ENCODE measurements at places on chromosomes 6 and 20. TPM values are rescaled to one million over a fixed set of nuclear protein-coding genes. Genes with fewer than 3 reads are reported as not detected.

DNA sequence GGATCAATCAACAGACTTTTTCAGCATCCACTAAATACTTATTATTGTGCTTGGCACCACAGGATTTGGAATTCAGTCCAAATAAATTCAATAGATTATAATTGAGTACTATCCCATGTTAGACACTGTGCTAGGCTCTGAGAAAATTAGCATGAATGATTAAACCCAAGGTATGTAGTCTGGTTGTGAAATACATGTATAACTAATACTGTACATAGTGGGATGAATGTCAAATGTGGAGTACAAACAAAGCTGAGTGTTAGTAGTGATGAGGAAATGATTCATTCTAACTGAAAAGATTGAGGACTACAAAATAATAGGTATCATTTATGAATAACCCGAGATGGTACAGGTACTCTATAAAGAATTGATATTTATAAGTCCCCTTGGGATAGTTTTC, 111.9 kb upstream of the FLRT3 start:
- H3K27ac ChIP-seq: no peak overlapping the region
- H3K27me3 ChIP-seq: no peaks in the 10 kb centered on the region
- H3K4me3 ChIP-seq: no peak overlapping the region
- no peaks in the 10 kb centered on the region for H3K36me3 ChIP-seq
- H3K4me1 ChIP-seq: no peaks in the 10 kb centered on the region

GRCh38 chr6:8839626-8840025, 404.3 kb upstream of the SLC35B3 start:
- no peak overlapping the region for H3K27ac ChIP-seq
- no peak overlapping the region for H3K4me3 ChIP-seq
- DNase-seq: no peak
- H3K27me3 ChIP-seq: no peaks in the 10 kb centered on the region
- H3K36me3 ChIP-seq: no peaks in the 10 kb centered on the region

DNA sequence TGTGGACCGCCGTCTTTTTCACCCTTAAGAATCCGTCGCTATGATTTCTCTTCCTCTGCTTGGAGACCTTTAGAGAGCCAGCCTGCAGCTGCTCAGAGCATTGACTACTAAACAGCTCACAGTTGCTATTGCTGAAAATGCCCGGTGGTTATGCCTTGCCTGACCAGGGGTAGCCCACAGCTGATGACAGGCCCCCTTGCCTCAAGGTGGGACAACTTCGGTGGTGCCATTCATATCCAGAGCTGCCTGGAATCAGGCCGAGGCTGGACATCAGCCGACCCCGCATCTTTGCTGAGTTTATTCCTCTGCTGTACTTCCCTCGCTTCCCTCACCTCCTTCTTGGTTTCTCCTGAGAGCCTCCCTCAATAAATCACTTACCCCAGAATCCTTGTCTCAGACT, 39.6 kb downstream of the OVOL2 start:
- no peaks in the 10 kb centered on the region for H3K4me1 ChIP-seq
- H3K27me3 ChIP-seq: no peaks in the 10 kb centered on the region
- no peak for DNase-seq
- no peak overlapping the region for H3K27ac ChIP-seq
- H3K4me3 ChIP-seq: no peak overlapping the region
- no peaks in the 10 kb centered on the region for H3K36me3 ChIP-seq

DNA sequence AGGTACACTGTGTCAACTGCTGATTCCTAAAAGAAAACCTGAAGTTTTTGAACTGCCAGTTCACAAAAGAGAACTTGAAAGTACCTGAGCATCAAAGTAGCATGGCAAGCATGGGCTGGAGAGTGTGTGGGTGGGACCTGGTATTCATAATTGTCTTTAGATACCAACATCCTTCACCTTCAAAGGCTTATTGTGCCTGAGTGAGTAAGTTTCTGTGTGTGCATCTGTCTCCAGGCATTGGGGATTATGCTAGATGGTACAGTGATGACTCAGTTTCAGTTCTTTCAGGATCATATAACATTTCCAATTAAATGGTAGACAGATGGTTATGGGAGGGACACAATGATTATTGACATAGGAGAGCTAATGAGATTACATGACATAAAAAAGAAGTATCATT, 238.5 kb downstream of the ZFAND3 start:
- H3K4me1 ChIP-seq: no peaks in the 10 kb centered on the region
- no peak overlapping the region for H3K4me3 ChIP-seq
- H3K27me3 ChIP-seq: no peaks in the 10 kb centered on the region
- no peak for DNase-seq

DNA sequence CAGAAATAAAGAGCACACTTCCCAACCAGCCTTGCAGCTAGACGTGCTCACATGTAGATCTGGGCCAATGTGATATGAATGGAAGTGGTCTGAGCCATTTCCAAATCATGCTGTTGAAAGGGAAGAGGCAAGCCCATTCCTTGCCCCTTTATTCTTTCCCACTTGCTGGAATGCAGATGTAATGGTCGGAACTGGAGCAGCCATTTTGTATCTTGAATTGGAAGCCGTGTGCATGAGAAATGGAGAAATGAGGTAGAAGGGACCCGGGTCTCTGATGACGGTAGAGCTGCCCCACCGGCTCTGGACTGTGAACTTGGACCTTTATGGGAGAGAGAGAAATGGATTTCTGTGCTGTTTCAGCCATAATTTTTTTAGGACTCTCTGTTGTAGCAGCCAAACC, 54.8 kb upstream of the STX16 start:
- no peak for DNase-seq
- no peaks in the 10 kb centered on the region for H3K36me3 ChIP-seq
- H3K27ac ChIP-seq: no peak overlapping the region
- H3K4me1 ChIP-seq: peaks cover 6% of the 10 kb centered on the region

- H3K4me3 ChIP-seq: no peak overlapping the region
- H3K36me3 ChIP-seq: peaks cover 27% of the 10 kb centered on the region
- H3K4me1 ChIP-seq: no peaks in the 10 kb centered on the region
- no peak for DNase-seq
- no peak overlapping the region for H3K27ac ChIP-seq
Measured at GRCh38 chr6:155274533-155274932, 10.7 kb downstream of the CLDN20 start.

The L3MBTL1 gene
- 15.4 TPM for total RNA-seq

The DEFB128 gene
- not detected for total RNA-seq

DNA sequence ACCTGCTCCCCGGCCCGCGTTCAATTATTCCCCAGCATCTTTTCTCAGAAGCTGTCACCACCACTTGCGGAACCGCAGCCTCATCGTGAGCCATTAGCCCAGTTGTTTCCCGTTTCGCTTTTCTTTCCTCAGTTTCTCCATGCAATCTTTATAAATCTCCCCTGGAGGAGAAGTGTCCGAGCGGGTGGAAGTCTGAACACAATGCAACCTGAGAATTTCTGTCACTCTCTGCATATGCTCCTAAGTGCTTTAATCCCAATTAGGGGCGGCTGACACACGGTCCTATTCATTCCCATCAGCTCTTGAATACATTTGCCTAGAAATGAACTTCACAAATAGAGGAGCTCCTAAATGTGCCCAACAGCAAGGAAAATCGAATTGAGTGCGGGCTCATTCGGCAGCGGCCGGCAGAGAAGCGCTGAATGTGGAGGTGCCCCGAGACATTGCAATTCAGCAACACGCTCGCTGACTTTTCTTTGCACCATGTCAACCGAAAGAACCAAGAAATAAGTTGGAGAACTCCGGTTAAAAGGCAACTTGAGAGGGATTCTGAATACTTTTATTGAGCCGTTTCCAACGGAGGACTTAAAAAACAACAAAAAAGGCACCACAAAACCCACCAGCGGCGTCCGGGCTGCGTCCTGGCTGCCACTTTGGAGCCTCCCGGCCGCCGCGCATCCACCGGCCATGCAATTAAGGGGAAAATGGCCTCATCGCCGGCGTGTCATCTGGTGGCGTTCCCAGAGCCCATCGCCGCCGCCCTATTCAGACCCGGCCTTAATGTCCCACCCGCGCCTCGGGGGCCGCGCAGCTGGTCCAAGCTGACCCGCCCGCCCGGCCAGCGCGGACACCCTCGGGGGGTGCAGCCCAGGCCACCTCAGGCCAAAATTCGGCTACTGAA, 3.9 kb upstream of the PRDM13 start:
- H3K27ac ChIP-seq: no peak overlapping the region
- no peak for DNase-seq
- peaks cover 74% of the 10 kb centered on the region for H3K27me3 ChIP-seq
- peaks cover 37% of the 10 kb centered on the region for H3K4me1 ChIP-seq

- no peak for DNase-seq
- no peak overlapping the region for H3K27ac ChIP-seq
- H3K36me3 ChIP-seq: no peaks in the 10 kb centered on the region
Measured at GRCh38 chr6:71203206-71203605, 85.4 kb upstream of the OGFRL1 start.

DNA sequence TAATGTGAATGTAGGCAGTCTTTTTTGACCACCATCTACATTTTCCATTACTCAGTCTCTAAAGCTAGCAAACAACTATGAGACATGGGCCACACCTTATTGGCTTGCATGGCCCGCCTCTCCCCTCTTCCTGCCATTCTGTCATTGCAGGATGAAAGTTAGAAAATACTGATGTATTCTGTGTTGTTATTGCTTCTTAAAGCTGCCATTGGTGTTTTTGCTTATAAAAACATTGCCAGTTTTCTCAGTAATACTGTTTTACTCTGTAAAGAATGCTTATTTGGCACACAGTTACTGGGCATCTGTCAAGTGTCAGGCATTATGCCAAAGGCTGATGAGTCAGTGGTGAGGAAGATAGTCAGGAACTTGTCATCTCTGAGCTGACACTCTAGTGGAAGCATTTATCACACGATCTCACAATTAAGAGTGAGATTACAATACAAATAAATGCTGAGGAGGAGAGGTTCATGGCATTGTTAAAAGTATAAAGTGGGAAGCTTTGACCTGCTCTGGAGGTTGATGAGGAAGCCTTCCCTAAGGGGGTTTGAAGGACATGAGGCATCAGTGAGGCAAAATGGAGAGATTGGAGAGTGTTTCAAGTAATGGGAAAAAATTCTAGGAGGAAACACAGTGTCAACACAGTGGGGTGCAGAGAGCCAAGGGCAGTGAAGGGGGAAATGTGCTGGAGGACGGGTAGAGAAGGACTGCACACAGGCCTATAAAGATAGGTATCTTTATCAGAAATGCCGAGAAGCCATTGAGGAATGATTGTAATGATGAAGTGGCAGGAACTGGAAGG, 14.7 kb downstream of the KLHL32 start:
- no peak for DNase-seq
- H3K36me3 ChIP-seq: no peaks in the 10 kb centered on the region
- H3K27me3 ChIP-seq: no peaks in the 10 kb centered on the region
- H3K27ac ChIP-seq: no peak overlapping the region
- no peak overlapping the region for H3K4me3 ChIP-seq

DNA sequence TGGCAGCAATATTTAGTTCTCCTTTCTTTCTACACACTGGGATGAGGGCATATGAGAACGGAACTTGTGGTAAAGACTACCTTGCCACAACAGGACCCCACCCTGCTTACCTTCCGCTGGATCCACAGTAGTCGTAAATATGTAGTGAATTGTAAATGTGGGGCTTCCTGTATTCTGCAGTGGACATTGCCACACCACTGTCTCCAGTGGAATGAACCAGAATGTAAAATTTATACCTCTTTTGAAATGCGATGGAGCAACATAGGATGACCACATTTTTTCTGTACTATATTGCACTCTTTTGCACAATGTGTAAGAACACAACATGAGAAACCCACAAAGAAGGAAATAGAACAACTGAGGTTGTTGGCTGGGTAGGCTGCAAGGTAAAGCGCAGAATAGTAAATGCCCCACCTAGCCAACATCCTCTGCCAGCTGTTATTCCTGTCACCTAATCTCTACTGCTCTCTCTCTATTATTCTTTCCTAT, 16.1 kb upstream of the RIPOR2 start:
- no peak for DNase-seq
- peaks cover 68% of the 10 kb centered on the region for H3K4me1 ChIP-seq
- H3K4me3 ChIP-seq: peak overlapping the region; percentile 4
- H3K27ac ChIP-seq: peak overlapping the region; percentile 80
- H3K27me3 ChIP-seq: no peaks in the 10 kb centered on the region

GRCh38 chr6:133995758-133996157, 42.7 kb downstream of the TBPL1 start:
- no peak for DNase-seq
- H3K4me1 ChIP-seq: no peaks in the 10 kb centered on the region
- no peak overlapping the region for H3K4me3 ChIP-seq
- no peaks in the 10 kb centered on the region for H3K27me3 ChIP-seq
- no peak overlapping the region for H3K27ac ChIP-seq

- H3K4me3 ChIP-seq: no peak overlapping the region
- peaks cover 7% of the 10 kb centered on the region for H3K27me3 ChIP-seq
- H3K36me3 ChIP-seq: no peaks in the 10 kb centered on the region
- no peak overlapping the region for H3K27ac ChIP-seq
- no peak for DNase-seq
- H3K4me1 ChIP-seq: no peaks in the 10 kb centered on the region
Measured at GRCh38 chr6:19811397-19812079, 25.6 kb upstream of the ID4 start.

DNA sequence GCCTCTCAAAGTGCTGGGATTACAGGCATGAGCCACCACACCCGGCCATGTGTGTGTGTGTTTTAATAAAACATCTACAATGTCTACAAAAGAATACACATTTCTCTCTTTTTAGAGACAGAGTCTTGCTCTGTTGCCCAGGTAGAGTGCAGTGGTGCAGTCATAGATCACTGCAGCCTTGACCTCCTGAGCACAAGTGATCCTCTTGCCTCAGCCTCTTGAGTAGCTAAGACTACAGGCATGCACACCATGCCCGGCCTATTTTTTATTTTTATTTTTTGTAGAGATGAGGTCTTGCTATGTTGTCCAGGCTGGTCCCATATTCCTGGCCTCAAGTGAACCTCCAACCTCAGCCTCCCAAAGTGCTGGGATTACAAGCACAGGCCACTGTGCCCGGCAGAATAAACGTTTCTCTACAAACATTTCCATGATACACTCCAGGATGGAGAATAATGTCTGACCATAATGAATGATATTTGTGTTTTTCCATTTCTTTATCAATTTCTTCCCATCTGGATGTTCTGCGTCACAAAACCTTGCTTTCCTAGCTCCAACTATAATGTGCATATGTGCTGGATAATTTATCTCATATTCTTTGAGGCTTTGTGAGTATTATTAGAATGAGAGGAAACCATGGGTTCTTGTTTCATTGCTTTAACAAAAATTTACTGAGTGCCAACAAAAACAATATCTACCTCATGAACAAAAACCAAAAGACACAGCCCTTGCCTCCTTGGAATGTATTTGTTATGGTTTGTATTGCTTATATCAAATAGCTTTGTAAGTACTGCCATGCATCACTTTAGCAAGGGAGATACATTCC, 28.6 kb upstream of the CCN2 start:
- H3K4me3 ChIP-seq: no peak overlapping the region
- no peak for DNase-seq
- H3K27ac ChIP-seq: no peak overlapping the region
- no peaks in the 10 kb centered on the region for H3K36me3 ChIP-seq
- H3K27me3 ChIP-seq: no peaks in the 10 kb centered on the region
- H3K4me1 ChIP-seq: no peaks in the 10 kb centered on the region

The PLA2G7 gene
- total RNA-seq: not detected

- DNase-seq: no peak
- H3K36me3 ChIP-seq: peaks cover 31% of the 10 kb centered on the region
- no peak overlapping the region for H3K4me3 ChIP-seq
- H3K27me3 ChIP-seq: no peaks in the 10 kb centered on the region
Measured at GRCh38 chr6:130070792-130071191, 52.4 kb downstream of the L3MBTL3 start.
